ENCODE measurements at places on chromosomes 11 and 22.

DNA sequence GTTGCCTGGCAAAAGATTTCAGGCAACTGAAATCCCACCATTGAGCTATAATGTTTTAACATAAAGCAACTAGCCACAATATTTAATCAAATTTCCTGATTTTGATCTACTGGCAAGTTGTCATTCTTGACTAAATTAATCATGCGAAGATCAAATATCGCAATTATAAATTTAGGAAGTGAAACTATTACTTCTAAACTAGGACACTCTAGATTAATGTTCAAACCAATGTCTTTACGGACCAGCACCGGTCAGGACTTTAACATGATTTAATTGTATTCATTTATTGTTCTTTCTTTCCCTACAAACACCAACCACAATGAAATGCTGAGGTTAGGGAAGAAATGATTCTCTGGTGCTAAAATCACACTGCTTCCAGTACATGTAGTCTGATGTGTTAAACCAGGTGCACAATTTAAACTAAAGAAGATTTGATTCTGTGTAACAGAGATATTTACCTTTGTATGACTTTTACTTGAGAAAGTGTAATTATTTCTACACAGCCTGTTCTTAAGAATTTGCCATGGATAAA, 14.9 kb downstream of the GAS2 start:
- no peak for DNase-seq

DNA sequence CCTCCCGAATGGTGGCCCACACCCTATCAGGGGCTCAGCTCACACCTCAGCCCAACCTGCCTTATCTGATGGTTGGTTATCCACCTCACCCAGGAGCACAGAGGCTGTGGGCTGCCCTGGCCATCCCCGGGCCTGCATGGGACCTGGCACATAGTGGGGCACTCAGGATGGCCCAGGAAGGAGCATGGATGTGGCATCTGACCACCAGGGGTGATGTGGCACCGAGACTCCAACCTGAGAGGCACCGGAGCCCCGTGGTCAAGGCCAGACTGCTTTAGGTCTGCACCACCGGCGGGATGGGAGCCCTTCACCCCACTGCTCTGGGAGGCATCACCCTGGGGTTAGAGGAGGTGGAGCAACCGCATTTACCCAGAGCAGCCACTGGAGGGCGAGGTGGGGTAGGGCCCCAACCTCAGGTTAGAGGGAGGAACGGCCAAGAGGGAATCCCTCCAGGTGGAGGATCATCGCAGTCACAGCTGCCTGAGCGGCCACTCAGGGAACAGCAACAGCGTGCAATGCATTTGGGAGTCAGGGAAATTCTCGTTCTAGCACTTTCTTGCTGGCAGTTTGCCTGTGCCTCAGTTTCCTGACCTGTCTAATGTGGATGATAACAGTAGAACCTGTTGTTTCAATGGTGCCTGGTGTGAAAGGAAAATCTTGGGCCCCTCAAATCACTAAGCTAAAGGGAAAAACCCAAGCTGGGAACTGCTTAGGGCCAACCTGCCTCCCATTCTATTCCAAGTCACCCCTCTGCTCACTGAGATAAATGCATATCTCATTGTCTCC, 52.9 kb upstream of the CARS1 start:
- DNase-seq: no peak

- DNase-seq: no peak
Observed at GRCh38 chr11:27699242-27699925, 871 bp downstream of the BDNF start.

- DNase-seq: no peak
Observed at GRCh38 chr11:78921509-78921908, 346.8 kb upstream of the NARS2 start.

DNA sequence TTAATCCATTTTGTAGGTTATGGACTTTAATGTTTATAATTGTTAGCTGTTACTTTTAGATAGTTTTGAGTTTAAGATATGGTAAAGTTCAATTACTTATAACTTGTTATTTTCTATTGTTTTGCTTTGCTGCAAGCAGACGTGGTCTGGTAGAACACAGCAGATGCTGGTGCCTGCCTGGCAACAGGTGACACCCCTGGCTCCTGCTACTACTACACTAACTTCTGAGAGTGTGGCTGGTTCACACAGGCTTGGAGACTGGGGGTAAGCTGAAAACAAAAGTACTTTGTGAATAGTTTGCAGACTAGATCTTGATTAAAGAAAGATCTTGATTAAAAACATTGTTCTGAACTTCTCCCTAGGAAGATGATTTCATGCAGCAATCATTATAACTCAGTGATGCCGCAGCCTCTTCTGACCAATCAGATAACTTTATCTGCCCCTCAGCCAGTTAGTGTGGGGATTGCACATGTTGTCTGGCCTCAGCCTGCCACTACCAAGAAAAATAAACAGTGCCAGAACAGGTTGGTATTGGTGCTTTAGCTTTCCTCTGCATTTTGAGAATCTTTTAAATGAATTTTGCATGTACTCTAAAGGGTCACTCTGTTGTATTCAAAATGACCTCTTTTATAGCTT, 90.4 kb downstream of the HIPK3 start:
- DNase-seq: no peak

- DNase-seq: no peak
Observed at GRCh38 chr11:130825561-130825960, 90.7 kb downstream of the SNX19 start.

DNA sequence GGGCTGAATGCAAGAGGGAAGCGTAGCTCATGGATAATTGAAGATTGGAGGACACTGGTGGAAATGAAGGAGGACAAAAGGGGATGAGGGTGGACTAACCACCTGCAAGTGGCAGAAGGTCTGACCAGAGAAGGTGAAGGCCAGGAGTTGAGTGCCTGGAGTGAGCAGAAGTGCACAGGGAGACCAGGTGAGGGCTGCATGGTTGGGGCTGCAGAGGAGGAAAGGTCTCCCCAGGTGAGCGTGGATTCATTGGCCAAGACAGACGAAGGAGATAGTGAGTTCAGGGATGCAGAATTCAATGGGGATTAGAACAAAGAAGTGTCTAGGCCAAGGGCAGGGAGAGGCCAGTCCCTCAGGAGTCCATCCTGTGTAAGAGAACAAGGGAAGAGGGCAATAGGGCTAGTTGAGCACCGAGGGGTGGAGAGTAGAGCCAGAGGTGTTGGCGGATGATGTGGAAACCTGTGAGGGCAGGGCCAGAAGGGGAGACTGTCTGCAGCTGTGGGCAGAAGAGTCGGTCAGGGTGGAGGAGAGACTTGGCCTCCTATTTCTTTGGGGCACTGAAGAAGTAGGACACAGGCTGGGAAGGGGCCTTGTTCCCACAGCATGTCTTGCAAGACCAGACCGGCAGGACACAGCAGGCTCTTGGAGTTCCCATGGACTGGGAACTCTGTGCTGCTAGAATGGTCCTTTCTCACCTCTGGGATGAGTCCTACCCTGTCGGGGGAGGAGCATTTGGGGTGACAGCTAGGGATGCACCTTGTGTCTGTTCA, 6.7 kb downstream of the TRIM29 start:
- no peak for DNase-seq

DNA sequence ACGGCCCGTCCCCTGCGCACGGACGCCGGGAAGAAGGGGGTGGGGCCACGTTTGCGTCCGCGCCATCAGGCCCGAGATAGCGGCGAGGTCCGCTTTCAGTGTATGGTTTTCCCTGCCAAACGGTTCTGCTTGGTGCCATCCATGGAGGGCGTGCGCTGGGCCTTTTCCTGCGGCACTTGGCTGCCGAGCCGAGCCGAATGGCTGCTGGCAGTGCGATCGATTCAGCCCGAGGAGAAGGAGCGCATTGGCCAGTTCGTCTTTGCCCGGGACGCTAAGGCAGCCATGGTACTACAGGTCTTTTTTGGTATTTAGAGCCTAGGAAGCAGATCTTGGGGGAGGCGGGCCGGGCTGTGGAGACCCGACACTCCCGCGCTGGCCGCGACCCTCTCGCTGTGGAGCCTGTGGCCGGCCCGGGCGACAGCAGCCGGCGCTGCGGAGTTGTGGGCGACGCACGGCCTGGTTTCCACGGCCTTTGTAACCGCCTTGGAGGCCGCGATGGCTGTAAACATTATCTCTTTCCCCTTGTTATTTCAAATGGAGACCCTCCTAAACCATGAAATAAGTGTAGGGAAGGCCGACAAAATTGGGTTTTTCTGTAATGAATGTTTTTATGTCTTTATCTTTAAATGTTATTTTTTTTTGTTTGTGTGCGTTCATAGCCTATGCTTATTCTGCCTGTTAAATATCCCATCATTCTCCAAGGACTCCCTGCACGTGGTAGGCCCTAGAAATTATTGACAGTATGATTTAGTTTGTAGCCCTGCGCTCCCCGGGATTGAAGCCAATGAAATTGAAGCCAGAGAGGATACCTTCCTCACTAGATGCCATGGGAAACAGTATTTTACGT, at the start of gene AASDHPPT:
Gene AASDHPPT, plus strand, starts transcription at position 54 of the 847 bp plus-strand sequence. Its CDS starts 49 bp downstream, at position 103.
- DNase-seq: peak; percentile 12

- DNase-seq: peak; percentile 72
Observed at GRCh38 chr11:83292709-83293456, 6.7 kb upstream of the CCDC90B start.

DNA sequence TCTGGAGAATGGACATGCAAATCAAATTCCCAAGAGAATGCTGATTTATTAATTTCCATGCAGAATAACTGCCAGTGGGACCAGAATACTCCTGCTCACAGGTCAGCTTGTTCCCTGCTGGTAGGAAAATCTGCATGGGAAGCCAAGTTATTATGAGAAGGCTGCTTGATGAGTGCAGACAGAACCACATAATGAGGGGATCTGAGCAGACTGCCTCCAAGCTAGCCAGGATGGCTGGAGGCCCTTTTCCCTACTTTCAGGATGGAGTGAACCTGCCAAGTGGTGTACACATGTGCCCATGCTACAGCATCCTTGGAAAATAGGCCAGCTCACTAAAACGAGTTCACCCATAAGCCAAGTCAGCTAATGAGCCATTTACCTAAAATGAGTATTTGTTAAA, 55.2 kb upstream of the ZBED5 start:
- no peak for DNase-seq

- no peak for DNase-seq
Observed at GRCh38 chr11:68954836-68955606, 25.8 kb downstream of the MRGPRD start.

- no peak for DNase-seq
Observed at GRCh38 chr11:117986981-117987574, 884 bp downstream of the IL10RA start.

GRCh38 chr22:25627271-25627852, 62.9 kb downstream of the GRK3 start:
- no peak for DNase-seq

GRCh38 chr11:118436639-118437207, 431 bp downstream of the KMT2A start:
- no peak for DNase-seq

GRCh38 chr11:10638316-10638925, 55.1 kb downstream of the IRAG1 start:
- peak; percentile 64 for DNase-seq

DNA sequence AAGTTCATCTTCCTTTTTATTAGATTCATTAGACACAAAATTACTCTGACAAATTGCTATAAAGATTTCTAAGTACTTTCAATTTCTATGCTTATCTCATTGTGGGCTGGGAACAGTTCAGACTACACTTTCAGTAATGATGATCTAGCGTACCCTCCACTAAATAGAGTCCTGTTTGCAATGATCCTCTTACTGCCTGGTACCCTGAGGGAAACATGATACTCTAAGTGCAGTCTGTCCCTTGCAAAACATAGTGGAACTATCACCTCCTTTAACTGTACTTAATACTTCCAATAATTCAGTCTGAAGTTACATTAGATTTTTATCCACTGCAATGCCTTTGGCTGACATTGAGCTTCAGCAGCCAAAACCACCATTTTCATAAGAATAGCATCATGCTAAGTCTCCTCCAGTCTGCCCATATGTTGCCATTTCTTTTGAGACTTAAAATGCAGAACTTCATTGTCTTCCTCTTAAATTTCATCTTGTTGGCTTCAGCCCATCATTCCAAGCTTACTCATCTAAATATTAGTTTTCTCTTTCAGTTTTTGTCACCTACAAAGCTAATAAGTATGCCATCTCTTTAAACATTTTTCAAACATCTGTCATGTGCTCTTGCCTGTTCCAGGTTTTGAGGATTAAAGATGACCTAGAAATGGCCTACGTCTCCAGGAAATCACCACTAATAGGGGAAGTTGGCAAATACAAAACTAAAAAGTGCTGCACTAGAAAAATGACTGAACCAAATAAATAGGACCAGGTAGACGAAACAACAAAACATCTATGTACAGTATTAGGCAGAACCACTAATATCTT, 55.5 kb downstream of the PAK1 start:
- DNase-seq: no peak

GRCh38 chr11:134976551-134976950, 564.5 kb upstream of the B3GAT1 start:
- peak; percentile 11 for DNase-seq

Measured in stromal cell of bone marrow (primary cell).